ENCODE measurements at places on chromosomes 2 and 18. TPM values are rescaled to one million over a fixed set of nuclear protein-coding genes. Genes with fewer than 3 reads are reported as not detected.

Gene ASNSD1
- total RNA-seq = 46.9 TPM

Gene ZSCAN30
- 16.9 TPM for total RNA-seq

Gene G6PC2
- total RNA-seq = not detected

Gene TOGARAM2
- 2.7 TPM for total RNA-seq

Gene RAX
- not detected for total RNA-seq

Gene DES
- total RNA-seq = not detected

Gene DPP4
- 40.2 TPM for total RNA-seq

Gene STAT1
- total RNA-seq = 130 TPM

Gene SALL3
- not detected for total RNA-seq

Gene TBR1
- total RNA-seq = not detected

Gene UNC50
- total RNA-seq = 47.2 TPM

Gene DIS3L2
- total RNA-seq = 59.7 TPM

All from CD4-positive, alpha-beta memory T cell (primary cell).